ENCODE measurements at places on chromosomes 2 and 18.

GRCh38 chr2:113370030-113370429, 67.5 kb upstream of the ZNG1B start:
- DNase-seq = no peak

GRCh38 chr2:44752761-44753160, 188.7 kb upstream of the SIX3 start:
- no peak for DNase-seq

DNA sequence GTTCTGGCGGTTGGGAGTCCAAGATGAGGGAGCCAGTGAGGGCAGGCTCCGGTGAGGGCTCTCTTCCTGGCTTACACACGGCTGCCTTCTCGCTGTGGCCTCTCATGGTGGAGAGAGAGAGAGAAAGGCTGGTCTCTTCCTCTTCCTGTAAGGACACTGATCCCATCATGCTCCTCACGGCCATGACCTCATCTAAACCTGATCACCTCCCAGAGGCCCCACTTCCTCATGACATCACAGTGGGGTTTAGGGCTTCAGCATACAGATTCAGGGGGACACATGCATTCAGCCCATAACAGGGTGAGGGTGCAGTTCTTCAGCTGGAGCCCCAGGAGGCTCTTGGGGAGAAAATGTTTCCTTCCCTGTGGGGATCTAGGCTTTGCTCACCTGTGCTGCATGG, 29.2 kb downstream of the AGAP1 start:
- DNase-seq = no peak

DNA sequence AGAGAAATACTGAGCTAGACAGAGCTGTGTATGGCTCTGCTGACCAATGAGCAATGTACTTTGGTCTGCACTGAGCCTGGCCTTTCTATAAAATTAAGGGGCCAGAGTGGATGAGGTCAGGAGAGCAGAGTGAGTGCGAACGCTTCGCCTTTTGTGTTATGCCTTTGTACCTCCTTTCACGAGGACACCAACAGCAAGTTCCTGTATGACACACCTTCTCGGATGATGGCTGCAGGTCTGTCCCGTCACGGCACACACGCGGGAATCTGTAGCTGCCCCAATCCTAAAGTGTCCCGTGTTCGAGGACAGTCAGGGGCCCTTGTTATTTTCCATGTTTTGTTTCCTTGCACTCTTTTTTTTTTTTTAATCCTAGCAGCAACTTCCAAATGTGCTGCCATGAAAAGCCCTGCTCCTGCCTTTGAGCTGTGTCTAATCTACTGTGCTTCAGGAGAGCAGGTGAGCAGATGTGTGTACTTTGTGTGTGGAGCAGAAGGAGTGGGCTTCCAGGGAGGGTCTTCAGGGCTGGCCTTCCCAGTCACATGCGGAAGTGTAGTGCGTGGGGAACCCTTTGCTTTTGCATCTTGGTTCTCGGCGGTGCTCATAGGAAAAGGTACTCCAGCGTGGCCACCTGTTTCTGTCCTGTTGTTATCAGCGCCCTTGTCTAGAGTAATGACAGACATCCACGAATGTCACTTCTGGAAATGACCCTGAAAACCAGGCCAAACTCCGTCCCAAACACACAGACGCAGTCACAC, 213.2 kb downstream of the NDUFA10 start:
- DNase-seq = no peak

DNA sequence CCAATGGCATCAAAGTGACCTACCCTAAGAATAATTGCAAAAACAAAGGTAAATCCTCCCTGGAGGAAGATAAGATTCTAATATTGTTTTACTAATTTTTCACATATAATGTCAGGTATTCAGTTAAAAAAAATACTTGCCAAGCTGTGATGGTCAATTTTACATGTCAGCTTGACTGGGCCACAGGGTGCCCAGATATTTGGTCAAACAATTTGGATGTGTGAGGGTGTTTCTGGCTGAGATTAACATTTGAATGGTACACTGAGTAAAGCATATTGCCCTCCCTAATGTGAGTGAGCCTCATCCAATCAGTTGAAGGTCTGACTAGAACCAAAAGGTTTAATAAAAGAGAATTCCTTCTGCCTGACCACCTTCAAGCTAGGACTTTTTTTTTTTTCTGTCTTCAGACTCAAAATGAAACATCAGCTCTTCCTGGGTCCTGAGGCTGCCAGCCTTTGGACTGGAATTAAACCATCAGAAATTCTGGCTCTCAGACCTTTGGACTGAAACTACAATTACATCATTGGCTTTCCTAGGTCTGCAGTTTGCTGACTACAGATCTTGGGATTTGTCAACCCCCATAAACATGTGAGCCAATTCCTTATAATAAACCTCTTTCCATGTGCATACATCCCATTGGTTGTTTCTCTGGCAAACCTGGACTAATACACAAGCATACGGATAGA, 65.4 kb downstream of the LDAH start:
- no peak for DNase-seq

- DNase-seq = no peak
Observed at GRCh38 chr2:2730301-2730833, 399.3 kb upstream of the MYT1L start.

DNA sequence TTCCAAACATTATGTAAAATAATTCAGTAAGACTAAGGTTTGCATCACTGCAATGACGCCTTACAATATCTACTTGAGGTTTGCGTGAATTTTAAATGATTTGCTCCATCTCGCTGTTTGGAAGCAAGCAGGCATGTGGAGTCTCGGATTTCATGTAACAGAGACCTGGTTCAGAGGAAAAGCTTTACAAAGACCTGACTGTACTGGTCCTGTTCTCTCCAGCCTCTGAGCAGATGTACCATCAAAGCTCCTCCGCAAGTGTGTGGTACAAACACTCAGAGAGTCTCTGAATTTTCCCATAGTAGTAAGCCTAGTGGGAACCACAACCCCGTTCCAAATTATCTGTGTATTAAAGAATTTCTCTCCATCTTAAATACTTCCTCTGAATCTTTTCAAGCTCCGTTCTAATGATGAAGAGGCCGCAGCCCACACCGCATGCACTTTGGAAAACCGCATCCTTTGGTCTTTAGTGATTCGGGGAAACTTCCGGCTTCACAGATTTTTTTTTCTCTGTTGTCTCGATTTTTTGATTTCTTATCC, 728.1 kb upstream of the SOX11 start:
- no peak for DNase-seq

DNA sequence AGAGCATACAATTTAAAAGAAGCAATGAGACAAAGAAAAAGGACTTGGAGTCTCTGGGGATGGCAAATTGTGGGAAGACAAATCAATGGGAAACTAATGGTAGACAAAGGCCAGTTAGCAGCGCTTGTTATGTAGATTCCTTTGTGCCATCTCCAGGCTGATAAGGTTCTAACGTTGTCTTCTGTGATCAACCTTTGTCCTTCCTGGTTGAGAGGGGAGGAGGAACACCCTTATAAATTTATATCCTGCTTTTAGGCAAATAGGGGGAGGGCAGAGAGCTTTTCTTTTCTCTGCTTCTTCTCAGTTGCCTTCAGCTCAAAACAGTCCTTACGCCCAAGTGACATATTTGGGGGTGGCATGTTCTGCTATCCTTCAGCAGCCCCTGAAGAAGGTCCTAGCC, 89.8 kb downstream of the STPG4 start:
- no peak for DNase-seq

GRCh38 chr2:44191739-44192138, 23.1 kb downstream of the PPM1B start:
- no peak for DNase-seq

- no peak for DNase-seq
Observed at GRCh38 chr18:13809043-13809430, 14.9 kb upstream of the MC5R start.

DNA sequence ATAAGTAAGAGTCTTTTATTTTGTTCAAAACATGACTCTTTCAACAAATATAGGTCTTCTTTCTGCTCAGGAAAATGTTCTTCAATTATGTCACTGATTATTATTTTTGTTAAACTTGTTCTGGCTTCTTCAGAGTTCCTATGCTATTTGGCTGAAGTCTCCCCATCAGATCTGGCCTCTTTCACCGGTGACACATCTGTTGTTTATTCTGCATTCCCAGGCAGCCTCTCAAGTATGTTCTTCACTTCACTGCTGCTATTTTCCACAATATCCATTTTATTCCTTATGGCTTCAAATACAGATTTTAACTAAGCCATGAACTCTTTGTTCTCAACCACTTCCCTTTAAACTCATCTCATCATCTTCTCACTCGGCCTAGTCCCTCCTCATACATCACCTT, 45.7 kb downstream of the HDAC4 start:
- DNase-seq = no peak

DNA sequence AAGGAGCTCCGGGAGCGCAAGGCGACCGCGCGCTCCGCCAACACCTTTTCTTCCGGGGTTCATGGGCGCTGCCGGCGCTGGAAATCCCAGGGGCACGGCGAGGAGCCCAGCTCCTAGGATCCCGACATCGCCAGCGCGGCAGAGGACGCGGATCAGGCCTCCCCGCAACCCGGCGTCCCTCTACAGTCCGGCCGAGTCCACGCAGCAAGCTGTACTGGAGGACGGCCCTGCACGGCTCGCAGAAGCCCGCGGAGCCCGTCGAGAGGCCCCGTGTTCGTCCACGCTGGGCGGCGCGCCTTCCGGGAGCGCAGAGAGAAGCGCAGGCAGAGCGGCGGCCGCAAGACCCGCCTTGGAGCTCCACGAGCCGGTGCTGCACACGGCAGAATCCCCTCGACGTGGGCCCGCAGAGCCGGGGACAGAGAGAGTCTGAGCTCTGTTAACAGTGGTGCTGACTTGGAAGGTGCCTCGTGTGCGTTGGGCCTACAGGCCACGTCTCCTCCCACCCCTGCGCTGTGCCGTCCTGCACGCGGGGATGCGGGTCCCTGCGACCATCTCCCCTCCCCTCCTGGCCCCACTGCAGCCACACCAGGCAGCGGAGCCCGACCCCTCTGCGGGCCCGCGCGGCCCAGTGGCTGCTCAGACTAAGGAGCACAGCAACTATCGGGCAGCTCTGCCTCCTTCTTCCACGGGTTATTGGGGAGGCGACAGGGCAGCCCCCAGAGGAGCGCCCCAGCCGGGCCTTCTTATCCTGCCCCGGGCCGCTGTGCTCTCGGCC, 28.1 kb upstream of the PTPN2 start:
- DNase-seq = no peak

DNA sequence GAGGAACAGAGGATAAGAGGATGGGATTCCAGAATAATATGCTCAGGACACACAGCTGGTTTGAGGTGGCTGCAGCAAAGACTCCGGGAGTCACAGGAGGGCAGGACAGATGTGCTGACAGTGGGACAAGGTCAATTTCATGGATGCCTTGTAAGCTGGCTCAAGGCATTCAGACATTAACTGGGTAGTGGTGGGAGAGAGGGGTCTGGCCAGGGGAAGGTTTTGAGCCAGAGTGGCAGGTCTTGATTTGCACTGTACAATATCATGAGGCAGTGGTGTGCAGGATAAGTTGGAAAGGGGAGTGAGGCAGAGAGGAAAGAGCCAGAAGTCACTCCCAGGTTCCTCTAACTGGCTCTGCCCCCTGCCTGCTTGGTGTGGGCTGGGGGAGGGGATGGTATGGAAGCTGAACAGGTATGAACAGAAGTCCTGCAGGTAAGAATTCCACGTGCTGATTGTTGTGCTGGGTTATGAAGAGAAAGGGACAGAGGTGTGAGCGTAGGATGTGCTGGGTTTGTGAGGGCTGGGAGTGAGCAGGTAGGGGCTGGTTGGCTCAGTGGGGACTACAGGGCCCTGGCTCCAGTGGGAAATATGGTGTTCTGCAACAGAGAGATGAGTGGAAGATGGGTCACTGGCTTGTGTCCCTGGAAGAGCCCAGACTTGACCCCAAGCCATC, 141.7 kb upstream of the COPS8 start:
- no peak for DNase-seq

DNA sequence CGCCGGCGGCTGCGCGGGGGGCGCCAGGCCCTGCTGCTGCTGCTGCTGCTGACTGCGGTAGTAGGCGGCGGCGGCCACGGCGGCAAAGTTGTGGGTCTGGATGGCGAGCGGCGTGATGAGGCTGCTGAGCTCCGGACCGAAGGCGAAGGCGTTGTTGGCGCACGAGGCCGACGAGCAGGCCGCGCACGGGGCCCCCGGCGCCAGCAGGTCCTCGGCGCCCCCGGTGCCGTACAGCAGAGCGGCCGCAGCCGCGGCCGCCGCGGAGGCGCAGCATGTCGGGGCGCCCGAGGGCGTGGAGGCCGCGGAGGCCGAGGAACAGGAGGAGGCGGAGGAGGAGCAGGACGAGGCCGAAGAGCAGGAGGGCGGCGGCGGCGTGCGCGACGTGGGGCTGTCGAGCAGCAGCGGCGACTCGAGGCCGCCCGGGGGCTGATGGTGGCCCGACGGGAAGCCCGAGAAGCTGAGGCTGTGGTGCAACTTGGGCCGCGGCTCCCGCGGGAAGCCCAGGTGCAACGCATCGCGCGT, 1.8 kb downstream of the ZFP36L2 start:
- no peak for DNase-seq

DNA sequence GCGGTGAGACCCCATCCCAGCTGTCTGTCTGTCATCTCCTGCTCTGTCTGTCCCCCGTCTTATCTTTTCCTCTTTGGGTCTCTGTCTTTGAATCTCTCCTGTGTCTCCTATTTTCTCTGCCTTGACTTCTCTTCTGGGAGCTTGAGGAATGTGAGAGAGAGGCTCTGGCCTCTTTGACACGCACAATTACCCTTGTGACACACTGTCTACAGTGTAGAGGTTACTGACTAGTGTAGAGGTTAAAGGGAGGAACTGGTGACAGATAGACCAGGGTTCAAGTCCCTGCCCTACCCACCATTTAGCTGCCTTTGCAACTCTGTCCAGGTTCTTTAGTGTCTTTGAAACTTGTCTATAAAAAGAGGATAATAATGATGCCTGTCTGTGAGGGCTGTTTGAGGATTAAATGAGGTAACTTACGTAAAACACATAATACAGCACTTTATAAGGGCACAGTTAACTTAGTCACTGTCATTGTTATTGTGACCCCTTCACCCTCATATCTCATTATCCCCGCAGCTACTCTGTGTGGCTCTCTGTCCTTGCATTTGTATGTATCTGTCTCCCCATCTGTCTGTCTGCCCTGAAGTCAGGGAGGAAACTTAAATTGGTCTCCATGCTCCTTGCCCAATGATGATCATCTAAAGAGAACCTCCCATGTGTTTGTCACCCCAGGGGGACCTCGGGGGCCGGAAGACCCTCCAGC, 19.9 kb downstream of the SEMA4F start:
- no peak for DNase-seq

- no peak for DNase-seq
Observed at GRCh38 chr18:57785751-57786437, 17.2 kb downstream of the ATP8B1 start.

- no peak for DNase-seq
Observed at GRCh38 chr2:174326161-174327020, 8.4 kb upstream of the SP9 start.

GRCh38 chr2:69740502-69740951, 1.4 kb upstream of the ANXA4 start:
- no peak for DNase-seq

GRCh38 chr18:32868406-32868805, 95.6 kb upstream of the KLHL14 start:
- DNase-seq = no peak

DNA sequence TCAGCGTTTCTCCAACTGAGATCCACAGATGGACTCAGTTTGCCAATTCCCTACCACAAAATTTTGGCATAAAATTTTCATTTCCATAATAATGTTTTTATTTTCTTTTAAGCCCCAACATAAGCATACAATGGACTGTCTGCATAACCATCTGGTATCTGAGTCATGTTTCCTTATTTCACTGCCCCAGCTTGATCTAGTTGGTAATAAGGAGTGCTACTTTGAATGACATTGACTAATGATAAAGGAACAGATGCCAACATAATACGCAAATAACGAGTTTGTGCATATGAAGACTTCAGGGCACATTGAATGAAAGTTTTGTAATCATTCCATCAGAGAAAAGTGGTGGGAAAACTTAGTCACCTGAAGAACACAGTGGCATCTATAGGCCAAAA, 8.8 kb upstream of the MBD2 start:
- no peak for DNase-seq
